ENCODE measurements at places on chromosomes 2 and 18.

- no peaks in the 10 kb centered on the region for H3K36me3 ChIP-seq
- DNase-seq, result peak; percentile 94
- no peak overlapping the region for H3K4me3 ChIP-seq
- peaks cover 31% of the 10 kb centered on the region for H3K4me1 ChIP-seq
- peak overlapping the region; percentile 86 for H3K27ac ChIP-seq
These were observed 59.4 kb downstream of the DGKD start for GRCh38 chr2:233413559-233414272.

GRCh38 chr2:19818543-19818942 is 83.2 kb downstream of the TTC32 start:
- DNase-seq, result no peak
- H3K4me3 ChIP-seq, result no peak overlapping the region
- no peaks in the 10 kb centered on the region for H3K36me3 ChIP-seq
- H3K4me1 ChIP-seq, result peaks cover 12% of the 10 kb centered on the region
- H3K27me3 ChIP-seq, result no peaks in the 10 kb centered on the region

DNA sequence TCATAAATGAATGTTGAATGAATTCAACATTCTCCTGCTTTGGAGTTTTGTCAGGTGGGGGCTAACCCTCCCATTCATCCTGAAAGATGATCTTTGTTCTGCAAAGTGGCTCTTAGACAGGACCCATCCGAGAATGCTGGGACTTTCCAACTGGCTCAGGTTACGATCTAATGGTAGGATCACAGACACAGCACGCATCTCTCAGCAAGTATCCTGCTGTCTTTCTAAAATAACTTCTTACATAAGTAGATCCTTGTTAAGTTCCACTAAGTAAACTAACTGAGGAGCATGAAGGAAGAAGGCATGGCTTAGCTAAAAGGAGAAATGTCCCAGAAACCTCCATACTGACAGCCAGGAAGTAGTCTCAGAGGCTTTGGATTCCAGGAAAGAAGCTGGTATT is 23.7 kb downstream of the CYP27A1 start:
- DNase-seq, result no peak
- H3K36me3 ChIP-seq, result no peaks in the 10 kb centered on the region
- no peaks in the 10 kb centered on the region for H3K27me3 ChIP-seq
- H3K4me3 ChIP-seq, result peak overlapping the region; percentile 22

DNA sequence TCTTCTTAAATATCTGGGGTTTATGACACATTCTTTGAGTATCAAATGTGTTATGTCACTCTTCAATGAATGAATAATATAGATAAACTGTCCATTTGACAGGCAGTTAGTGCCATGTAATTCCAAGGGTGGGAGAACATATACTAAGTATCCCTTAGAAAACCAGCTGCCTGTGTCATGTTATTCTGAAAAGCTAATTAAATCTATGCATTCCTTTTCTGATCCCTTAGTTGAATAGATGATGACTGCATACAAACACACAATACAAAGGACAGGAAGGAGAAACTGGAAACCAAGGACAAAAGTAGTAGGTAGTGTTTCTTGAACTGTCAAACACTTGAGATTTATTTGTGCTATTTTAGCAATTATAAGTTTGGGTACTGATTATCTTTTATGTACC is 8.3 kb downstream of the ARHGAP28 start:
- no peaks in the 10 kb centered on the region for H3K27me3 ChIP-seq
- H3K36me3 ChIP-seq, result no peaks in the 10 kb centered on the region
- H3K27ac ChIP-seq, result no peak overlapping the region
- DNase-seq, result no peak
- H3K4me1 ChIP-seq, result no peaks in the 10 kb centered on the region

DNA sequence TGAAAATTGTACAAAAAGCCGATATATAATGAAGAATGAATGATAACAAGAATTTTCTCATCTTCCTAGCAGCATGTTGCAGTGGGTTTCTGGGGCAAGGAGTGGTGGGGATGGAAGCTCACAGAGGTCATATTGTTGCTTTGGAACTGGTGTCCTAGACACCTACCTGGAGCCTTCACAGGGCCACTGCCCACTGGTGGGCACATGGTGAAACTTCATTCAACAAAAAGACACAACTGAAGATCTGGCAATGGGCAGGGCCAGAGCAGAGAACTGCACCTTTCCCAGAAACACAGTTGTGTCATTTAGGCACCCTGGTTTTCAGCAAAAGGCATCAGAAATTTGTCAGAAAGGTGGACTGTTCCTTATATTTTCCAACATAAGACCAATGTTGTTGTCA is 115.3 kb downstream of the FHOD3 start:
- H3K4me3 ChIP-seq, result no peak overlapping the region
- DNase-seq, result no peak

DNA sequence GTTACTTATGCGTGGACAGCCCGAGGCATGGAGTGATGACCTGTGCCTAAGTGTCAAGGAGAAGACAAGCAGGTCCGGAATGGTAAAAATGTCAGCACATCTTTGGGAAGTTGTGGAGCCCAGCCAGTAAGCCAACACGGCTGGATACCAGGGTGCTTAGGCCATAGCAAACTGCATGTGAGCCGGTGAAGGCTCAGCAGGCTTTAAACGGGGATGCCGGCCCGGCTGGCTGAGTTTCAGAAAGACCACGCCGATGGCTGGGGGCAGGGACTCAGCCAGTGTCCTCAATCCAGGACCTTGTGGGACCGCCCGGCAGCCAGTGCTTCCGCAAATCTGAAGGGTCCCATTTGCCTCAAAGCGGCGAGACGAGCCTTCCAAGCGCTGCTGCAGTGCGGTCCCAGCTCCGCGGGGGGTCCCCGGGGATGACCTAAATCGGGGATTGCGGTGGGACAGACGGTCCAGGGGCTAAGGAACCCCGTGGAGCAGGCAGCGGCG is 946 bp upstream of the AGAP1 start:
- peaks cover 15% of the 10 kb centered on the region for H3K4me1 ChIP-seq
- no peaks in the 10 kb centered on the region for H3K27me3 ChIP-seq
- no peaks in the 10 kb centered on the region for H3K36me3 ChIP-seq

GRCh38 chr2:123080331-123080730 is 944.8 kb upstream of the CNTNAP5 start:
- H3K36me3 ChIP-seq, result no peaks in the 10 kb centered on the region
- no peaks in the 10 kb centered on the region for H3K4me1 ChIP-seq
- no peaks in the 10 kb centered on the region for H3K27me3 ChIP-seq
- no peak overlapping the region for H3K4me3 ChIP-seq

DNA sequence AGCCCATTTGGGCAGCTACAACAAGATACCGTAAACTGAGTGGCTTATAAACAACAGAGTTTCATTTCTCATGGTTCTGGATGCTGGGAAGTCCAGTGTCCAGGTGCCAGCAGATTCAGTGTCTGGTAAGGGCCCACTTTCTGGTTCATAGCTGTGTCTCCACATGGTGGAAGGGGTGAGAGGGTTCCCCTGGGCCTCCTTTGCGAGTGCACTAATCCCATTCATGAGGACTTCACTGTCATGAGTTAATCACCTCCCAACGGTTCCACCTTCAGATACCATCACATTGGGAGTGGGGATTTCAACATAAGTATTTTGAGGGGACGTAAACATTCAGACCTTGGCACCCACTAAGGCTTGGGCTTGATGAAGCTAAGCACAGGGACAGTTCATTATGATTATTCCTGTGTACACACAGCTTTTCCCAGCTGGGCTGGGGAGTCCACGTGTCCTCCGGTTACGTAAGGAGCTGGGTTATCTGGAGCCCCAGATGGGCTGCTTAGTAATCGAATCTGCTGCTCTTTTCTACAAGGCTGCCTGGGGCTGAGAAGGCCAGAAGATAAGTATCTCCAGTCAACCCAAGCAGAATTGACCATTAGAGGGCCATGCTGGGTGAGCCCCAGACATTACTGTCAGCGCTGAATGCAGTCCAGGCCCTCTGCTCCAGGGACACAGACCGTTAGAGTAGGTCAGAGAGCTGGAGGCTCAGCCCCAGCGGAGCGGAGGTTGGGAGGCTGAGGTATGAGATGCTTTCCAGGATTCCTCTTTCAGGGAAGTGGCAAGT is 42.7 kb downstream of the EPAS1 start:
- no peak overlapping the region for H3K4me3 ChIP-seq
- H3K36me3 ChIP-seq, result no peaks in the 10 kb centered on the region
- H3K4me1 ChIP-seq, result peaks cover 79% of the 10 kb centered on the region
- no peak for DNase-seq
- H3K27me3 ChIP-seq, result no peaks in the 10 kb centered on the region

- no peaks in the 10 kb centered on the region for H3K4me1 ChIP-seq
- no peaks in the 10 kb centered on the region for H3K27me3 ChIP-seq
- peak; percentile 15 for DNase-seq
- no peak overlapping the region for H3K4me3 ChIP-seq
These were observed 825 bp upstream of the SCYGR1 start for GRCh38 chr2:227388537-227389011.

- no peaks in the 10 kb centered on the region for H3K4me1 ChIP-seq
- no peak for DNase-seq
- H3K27me3 ChIP-seq, result no peaks in the 10 kb centered on the region
- H3K36me3 ChIP-seq, result no peaks in the 10 kb centered on the region
- no peak overlapping the region for H3K4me3 ChIP-seq
These were observed 437.4 kb downstream of the EPHA4 start for GRCh38 chr2:221134718-221135117.

DNA sequence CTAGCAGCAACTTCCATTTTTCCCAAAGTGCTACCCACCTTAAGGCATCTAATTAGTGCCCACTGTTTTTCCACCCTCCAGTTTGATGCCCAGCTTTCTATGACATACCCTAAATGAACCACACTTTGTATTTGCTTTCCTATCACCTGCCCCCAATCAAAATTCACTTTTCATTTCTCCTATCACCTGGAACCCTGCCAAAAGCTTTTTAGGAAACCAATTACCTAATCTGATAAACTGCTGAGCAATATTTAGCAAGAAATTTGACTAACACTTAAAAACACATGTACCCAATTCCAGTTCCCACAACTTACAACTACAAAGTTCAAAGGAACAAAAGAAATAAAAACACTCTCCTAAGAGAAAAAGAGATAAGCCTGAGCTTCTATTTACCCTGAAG is 71.7 kb downstream of the IKZF2 start:
- H3K4me1 ChIP-seq, result peaks cover 3% of the 10 kb centered on the region
- no peak for DNase-seq
- no peaks in the 10 kb centered on the region for H3K27me3 ChIP-seq
- H3K27ac ChIP-seq, result no peak overlapping the region
- no peak overlapping the region for H3K4me3 ChIP-seq

DNA sequence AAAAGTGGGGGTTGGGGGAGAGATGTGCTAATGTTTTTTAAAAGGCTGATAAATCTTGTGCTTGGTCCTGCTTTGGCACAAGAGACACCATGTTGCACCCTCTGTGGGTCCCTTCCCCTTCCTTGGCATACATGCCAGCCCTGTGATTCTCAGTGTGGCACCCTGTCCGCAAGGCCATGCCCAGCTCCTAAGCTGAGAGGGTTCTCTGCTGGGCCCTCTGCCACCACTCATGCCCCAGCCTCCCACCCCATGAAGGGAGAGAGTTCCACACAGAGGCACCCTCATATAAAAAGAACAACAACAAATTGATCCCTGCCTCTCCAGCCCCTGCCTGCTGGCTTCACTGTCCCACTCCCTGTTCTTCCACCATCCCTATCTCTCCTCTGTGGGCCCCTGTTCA is 2.5 kb upstream of the ADCY3 start:
- peaks cover 12% of the 10 kb centered on the region for H3K4me1 ChIP-seq
- no peak overlapping the region for H3K27ac ChIP-seq
- H3K4me3 ChIP-seq, result no peak overlapping the region
- DNase-seq, result no peak
- no peaks in the 10 kb centered on the region for H3K36me3 ChIP-seq
- no peaks in the 10 kb centered on the region for H3K27me3 ChIP-seq

DNA sequence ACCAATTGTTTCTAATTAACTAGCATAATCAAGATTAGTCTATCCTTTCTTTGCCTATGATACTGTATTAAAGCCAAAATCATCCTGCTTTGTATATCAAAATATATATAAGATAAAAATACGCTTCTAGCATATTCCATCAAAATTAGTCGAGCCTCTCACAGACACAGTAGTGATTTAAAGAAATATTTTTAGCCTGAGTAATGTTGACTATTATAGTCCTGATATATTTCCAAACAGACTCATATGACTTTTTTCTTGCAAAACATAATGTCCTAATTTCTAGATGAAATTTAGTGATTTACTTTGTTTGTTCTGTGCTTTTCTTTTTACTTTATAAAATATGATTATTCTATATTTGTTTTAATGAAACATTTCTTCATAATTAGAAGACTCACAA is 30.9 kb downstream of the FAP start:
- H3K27ac ChIP-seq, result no peak overlapping the region
- H3K4me1 ChIP-seq, result no peaks in the 10 kb centered on the region
- H3K36me3 ChIP-seq, result no peaks in the 10 kb centered on the region

GRCh38 chr2:201118121-201118960 is 2.4 kb downstream of the CFLAR start:
- peak overlapping the region; percentile 99 for H3K27ac ChIP-seq
- no peaks in the 10 kb centered on the region for H3K36me3 ChIP-seq
- peaks cover 3% of the 10 kb centered on the region for H3K4me1 ChIP-seq
- peak overlapping the region; percentile 85 for H3K4me3 ChIP-seq
- no peaks in the 10 kb centered on the region for H3K27me3 ChIP-seq

- DNase-seq, result no peak
- H3K4me3 ChIP-seq, result no peak overlapping the region
- H3K27me3 ChIP-seq, result no peaks in the 10 kb centered on the region
- H3K4me1 ChIP-seq, result no peaks in the 10 kb centered on the region
- H3K27ac ChIP-seq, result no peak overlapping the region
- H3K36me3 ChIP-seq, result no peaks in the 10 kb centered on the region
These were observed 400.5 kb upstream of the TCF4 start for GRCh38 chr18:55988537-55988936.

GRCh38 chr18:37864122-37864521 is 298.5 kb upstream of the CELF4 start:
- DNase-seq, result no peak
- no peak overlapping the region for H3K4me3 ChIP-seq
- H3K27ac ChIP-seq, result no peak overlapping the region
- H3K36me3 ChIP-seq, result no peaks in the 10 kb centered on the region
- no peaks in the 10 kb centered on the region for H3K27me3 ChIP-seq

DNA sequence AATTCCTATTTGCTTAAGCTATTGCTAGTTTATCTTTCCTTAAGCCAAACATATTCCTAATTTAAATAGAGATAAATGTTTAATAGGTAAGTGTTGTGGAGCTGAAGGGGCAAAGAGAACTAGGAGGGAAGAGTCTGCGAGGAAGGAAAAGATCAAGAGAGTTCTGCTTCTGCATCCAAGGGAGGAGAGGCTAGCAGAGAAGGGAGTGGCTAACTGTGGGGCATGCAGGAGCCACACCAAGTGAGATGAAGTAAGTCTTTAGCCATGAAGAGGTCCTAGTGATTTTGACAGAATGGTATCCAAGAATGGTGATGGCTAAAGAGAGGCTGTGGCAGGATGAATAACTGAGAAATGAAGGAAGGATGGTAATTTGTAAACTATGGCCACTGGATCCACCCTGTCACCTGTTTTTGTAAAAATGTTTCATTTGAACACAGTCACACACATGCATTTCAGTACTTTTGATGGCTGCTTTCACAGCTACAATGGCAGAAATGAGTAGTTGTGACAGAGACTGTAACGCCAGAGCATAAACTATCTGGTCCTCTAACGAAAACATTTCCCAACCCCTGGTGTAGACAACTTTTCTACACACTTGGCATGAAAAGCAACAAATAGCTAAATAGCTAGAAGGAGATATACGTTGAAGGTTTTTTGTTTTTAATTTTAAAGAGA is 15.6 kb downstream of the TPGS2 start:
- H3K4me1 ChIP-seq, result peaks cover 4% of the 10 kb centered on the region
- no peaks in the 10 kb centered on the region for H3K27me3 ChIP-seq
- no peak overlapping the region for H3K27ac ChIP-seq

Data from ascending aorta (tissue), 2 donors.